A172 (cell line): ENCODE measurements at places on chromosomes 2 and 18.

GRCh38 chr2:216693414-216694080 lies 1.8 kb downstream of the IGFBP5 start:
- no peak for DNase-seq

DNA sequence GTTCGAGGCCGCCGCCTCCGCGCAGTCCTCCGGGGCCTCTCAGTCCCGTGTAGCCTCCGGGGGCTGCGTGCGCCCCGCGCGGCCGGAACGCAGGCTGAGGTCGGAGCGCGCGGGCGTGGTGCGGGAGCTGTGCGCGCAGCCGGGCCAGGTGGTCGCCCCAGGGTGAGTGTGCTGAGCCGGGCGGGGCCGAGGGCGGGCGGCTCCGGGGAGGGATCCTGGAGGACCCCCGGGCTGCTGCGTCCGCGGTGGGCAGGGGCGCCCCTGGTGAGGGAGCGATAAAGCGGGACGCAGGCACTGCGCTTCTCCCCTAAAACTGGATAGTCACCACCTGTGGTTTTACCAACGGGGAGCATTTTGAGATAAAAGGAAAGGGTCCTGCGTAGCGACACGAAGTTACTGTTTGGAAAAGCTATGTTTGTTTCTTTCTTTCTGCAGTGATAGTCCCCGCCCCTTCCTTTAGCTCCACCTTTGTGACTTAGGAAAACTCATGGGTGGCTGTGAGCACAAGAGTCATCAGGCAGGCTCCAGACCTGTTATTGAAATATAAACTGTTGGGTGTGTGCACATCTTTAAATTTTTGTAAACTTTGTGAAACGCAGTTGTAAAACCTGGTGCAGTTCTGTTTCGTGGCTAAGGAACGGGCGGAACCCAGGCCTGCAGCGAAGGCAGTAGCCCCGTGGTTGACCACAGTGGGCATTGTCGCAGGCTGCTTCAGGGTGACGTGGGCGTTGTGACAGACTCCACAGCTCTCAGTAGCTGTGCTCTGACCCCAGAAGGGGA lies 687 bp downstream of the CTDP1 start:
- no peak for DNase-seq

- DNase-seq: no peak
Observed at GRCh38 chr2:31202041-31202440, 15.3 kb downstream of the CAPN14 start.

DNA sequence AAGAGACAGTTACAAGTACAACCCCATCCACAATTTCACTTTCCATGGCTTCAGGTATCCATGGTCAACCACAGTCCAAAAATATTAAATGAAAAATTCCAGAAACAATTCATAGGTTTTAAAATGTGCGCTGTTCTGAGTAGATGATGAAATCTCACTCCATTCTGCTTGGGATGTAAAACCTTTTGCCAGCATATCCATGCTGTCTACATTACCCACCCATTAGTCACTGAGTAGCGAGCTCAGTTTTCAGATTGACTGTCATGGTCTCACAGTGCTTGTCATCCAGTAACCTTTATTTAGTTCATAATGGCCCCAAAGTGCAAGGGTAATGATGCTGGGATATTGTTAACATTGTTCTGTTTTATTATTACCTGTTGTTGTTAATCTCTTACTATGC lies 40.5 kb downstream of the SMAD4 start:
- DNase-seq: peak; percentile 63

GRCh38 chr2:229088517-229088913 lies 182.6 kb downstream of the PID1 start:
- DNase-seq: no peak

- no peak for DNase-seq
Observed at GRCh38 chr2:150051004-150051403, 436.5 kb downstream of the RND3 start.

- DNase-seq: no peak
Observed at GRCh38 chr18:23618862-23619387, 32.6 kb upstream of the NPC1 start.

- DNase-seq: no peak
Observed at GRCh38 chr2:9388950-9389911, 34.1 kb downstream of the ITGB1BP1 start.
